Caudate nucleus (tissue), 63 donors: ENCODE measurements at places on chromosomes 2 and 18.

GRCh38 chr2:150075831-150076230 lies 411.6 kb downstream of the RND3 start:
- no peak for DNase-seq

DNA sequence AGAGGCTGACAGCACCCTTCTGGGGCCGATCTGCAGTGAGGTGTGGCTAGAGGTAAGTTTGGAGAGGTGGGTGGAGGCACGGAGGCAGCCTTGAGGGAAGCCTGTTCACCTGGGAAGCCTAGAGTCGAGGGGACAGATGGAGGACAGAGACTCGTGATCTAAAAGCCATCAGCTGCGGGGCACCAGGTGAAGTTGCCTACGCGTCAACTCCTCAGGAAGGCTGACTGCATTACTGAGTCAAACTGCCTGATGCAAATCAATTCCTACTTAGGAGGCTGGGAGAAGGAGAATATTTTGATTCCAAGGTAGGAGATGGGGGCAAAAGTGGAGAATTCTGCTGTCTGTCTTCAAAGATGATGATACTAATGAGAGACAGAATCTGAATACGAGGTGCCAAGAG lies 104.4 kb upstream of the SMAD7 start:
- no peak for DNase-seq

- no peak for DNase-seq
Observed at GRCh38 chr2:86039178-86039962, 66.3 kb downstream of the POLR1A start.

- DNase-seq, result no peak
Observed at GRCh38 chr2:222492683-222493082, 68.3 kb downstream of the SGPP2 start.

- DNase-seq, result no peak
Observed at GRCh38 chr2:176124110-176124946, 1.8 kb downstream of the HOXD9 start.
